ENCODE measurements at places on chromosomes 7 and 10.
A peak's percentile ranks its signal among the peaks of the same experiment; 100 is the strongest.

DNA sequence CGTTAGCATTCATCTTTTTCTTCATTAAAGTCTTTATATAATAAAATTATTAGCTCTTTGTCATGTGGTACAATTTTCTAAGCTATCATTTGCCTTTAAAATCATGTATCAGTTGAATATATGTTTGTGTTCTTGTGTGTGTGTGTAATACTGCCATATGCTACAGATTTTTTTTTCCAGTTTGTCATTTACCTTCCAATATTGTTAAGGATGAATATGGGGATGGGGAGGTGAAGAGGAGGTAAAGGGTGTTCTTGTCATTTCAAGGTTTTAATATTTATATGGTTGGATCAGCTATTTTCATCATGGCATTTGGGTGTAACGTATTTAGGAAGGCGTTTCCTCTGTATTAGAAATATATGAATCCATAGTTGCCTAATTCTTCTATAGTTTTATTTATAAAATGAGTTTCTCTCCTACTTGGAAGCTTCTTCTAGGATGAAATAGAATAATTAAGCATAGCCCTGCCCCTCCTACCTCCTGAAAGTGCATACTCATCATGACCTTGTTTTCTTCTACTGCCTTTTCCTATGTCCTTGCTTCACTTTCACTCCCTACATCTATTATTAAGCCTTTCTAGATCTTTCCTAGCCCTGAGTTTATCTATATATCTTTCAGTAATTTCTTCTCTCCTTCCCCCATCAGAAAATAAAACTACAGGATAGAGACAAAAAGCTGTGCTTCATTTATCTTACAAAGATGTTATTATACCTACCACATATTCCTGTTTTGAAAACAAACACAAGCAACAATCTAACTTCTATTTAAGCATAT, 25.1 kb downstream of the RAB18 start:
- no peak overlapping the region for H3K4me3 ChIP-seq
- H3K36me3 ChIP-seq: no peaks in the 10 kb centered on the region
- no peak overlapping the region for H3K27ac ChIP-seq
- H3K4me1 ChIP-seq: peaks cover 11% of the 10 kb centered on the region
- DNase-seq: no peak

DNA sequence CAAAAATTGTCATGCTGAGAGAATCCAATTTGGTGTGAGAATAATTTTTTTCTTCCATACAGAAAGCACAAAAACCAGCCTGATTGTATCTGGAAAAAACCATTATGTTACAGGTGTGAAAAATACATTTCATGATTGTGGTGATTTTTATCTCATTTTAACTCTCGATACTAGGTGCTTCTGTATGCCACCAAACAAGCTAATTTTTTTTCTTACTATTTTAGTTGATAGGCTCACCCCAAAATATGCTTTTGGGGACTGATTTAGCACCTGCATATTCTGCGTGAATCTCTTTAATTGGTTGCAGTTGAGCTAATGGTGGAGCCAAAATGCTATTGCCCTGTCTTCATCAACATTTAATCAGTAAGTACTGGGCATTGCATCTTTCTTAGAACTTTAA, 1.9 kb downstream of the DMTF1 start:
- H3K27me3 ChIP-seq: no peaks in the 10 kb centered on the region
- no peaks in the 10 kb centered on the region for H3K36me3 ChIP-seq
- H3K4me1 ChIP-seq: 0 out of 2 replicates have a peak, but pooled peaks cover 8% of the 10 kb centered on the region
- DNase-seq: no peak
- H3K27ac ChIP-seq: no peak overlapping the region
- H3K4me3 ChIP-seq: peak overlapping the region; percentile 84

GRCh38 chr10:115727129-115727528, 545.9 kb downstream of the GFRA1 start:
- no peak overlapping the region for H3K4me3 ChIP-seq
- no peaks in the 10 kb centered on the region for H3K27me3 ChIP-seq
- H3K27ac ChIP-seq: no peak overlapping the region
- DNase-seq: no peak

DNA sequence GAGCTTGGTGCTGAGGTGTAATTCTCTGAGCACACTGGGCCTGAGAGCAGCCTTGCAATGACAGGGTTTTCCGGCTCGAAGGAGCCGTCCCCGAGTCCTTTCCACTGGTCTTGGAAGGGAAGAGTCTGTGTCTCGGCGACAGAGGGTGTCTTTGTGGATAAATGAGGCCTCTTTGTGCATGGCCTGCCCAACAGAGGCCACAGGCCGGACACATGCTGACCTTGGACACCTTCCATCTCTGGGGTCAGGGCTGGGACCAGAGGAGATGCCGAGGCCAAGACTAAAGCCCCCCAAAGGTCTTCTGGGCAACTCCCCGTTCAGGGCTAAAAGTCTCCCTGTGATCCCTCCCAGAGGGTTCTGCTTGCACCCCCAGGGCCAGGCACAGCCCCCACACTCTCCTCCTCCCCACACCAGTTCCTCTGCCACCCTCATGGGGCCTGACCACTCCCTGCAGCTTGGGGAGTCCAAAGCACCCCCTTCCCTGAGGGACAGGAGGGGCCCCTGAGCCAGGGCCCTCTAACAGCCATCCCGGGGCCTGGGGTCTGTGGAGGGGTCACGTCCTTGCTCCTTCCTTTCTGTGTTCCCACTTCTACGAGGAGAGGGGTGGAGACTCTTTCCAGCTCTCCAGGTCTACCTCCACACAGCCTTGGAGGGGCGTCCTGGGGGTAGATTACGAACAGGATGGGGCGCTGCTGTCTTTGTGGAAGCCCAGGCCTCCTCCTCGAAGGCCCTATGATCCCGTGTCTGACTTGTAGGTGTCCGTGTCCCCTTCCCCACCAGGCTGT, 130.6 kb upstream of the FAM20C start:
- no peaks in the 10 kb centered on the region for H3K36me3 ChIP-seq
- no peaks in the 10 kb centered on the region for H3K27me3 ChIP-seq
- no peak overlapping the region for H3K27ac ChIP-seq
- no peak overlapping the region for H3K4me3 ChIP-seq
- no peak for DNase-seq

DNA sequence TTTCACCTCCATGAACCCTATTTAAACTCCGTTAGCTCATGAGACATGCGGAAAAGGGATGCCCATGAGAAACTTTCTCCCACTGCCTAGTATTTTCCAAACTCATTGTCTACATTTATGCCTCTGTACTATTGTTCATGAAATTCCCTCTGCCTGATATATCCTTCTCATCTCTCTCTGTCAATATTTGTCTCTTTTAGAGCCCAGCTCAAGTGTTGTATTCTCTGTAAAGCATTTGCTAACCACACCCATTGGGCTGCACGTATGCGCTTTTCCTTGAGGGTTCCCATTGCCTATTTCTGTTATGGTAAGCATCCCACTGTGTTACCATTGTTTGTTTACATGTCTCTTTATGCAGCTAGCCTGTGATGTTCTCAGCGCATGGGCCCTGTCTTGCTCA, 211.4 kb downstream of the MDFIC start:
- no peak for DNase-seq
- no peak overlapping the region for H3K4me3 ChIP-seq
- H3K27ac ChIP-seq: no peak overlapping the region
- H3K4me1 ChIP-seq: peaks cover 7% of the 10 kb centered on the region

GRCh38 chr10:90417476-90418210, 440.2 kb downstream of the HTR7 start:
- no peak for DNase-seq
- no peaks in the 10 kb centered on the region for H3K27me3 ChIP-seq
- no peaks in the 10 kb centered on the region for H3K4me1 ChIP-seq
- H3K27ac ChIP-seq: no peak overlapping the region
- H3K36me3 ChIP-seq: no peaks in the 10 kb centered on the region

- H3K36me3 ChIP-seq: no peaks in the 10 kb centered on the region
- no peak overlapping the region for H3K27ac ChIP-seq
- H3K4me3 ChIP-seq: no peak overlapping the region
- DNase-seq: no peak
- peaks cover 76% of the 10 kb centered on the region for H3K4me1 ChIP-seq
- no peaks in the 10 kb centered on the region for H3K27me3 ChIP-seq
Measured at GRCh38 chr7:105835441-105835840, 41.0 kb downstream of the ATXN7L1 start.

GRCh38 chr10:13536674-13537366, 8.0 kb upstream of the BEND7 start:
- DNase-seq: peak; percentile 94
- H3K27ac ChIP-seq: no peak overlapping the region
- no peak overlapping the region for H3K4me3 ChIP-seq
- H3K36me3 ChIP-seq: no peaks in the 10 kb centered on the region
- peaks cover 13% of the 10 kb centered on the region for H3K4me1 ChIP-seq
- peaks cover 5% of the 10 kb centered on the region for H3K27me3 ChIP-seq

GRCh38 chr7:135744938-135745702, 3.5 kb downstream of the FAM180A start:
- H3K27me3 ChIP-seq: no peaks in the 10 kb centered on the region
- no peak for DNase-seq
- peaks cover 9% of the 10 kb centered on the region for H3K4me1 ChIP-seq
- H3K36me3 ChIP-seq: no peaks in the 10 kb centered on the region
- no peak overlapping the region for H3K27ac ChIP-seq
- no peak overlapping the region for H3K4me3 ChIP-seq

DNA sequence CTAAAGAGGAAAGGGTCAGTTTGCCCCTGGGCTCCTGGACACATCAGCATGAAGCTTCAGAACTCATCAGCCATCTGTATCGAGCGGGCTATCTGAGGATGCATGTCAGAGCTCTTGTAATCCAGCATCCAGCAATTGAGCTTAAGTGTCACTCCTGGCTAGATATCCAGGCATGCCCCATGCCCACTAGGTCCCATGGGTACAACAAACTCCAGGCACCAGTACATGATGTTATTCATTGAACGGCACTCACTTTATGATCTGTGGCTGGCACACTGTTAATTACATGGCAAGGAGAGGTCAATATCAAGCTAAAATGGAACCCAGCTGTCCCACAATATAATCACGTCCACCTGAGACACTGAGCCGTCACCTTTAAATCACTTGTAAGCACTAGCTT, 274.2 kb downstream of the ELMO1 start:
- no peak for DNase-seq
- no peak overlapping the region for H3K4me3 ChIP-seq
- no peaks in the 10 kb centered on the region for H3K27me3 ChIP-seq
- no peak overlapping the region for H3K27ac ChIP-seq
- H3K4me1 ChIP-seq: no peaks in the 10 kb centered on the region
- peaks cover 11% of the 10 kb centered on the region for H3K36me3 ChIP-seq

DNA sequence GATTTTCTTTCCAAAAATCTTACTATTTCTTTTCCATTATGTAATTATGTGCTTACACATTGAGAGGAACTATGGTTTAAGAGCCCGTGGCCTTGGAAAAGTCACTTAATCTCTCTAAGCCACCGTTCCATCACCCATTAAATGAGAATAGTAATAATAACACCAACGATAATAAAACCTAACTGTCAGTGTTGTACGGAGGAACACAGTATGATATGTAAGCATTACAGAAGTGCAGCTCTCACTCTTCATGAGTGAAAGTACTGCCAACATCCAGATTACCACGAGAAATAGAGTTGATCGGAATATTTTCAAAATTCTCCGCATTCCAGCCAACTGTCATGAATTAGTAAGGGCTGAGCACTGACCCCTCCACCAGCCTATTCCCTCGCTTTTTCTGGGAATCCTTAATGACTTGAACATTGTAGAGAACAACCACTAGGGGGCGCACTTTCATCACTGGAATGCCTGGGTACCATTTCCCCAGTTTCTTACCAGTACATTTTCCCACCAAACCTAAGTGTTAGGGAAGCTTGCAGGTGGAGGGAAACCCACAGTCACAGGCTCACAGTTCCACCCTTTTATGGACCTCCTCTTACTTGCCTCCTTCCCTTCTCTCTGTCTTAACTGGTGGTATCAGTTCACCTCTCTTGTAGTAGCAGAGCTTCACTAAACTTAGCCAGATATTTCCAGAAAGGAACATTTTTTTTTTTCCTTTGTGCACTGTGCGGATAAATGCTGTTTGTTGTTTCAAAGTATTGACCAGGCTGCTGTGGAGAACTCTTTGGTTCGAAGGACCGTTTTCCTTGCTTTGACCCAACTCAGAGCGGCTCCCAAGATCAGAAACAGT, 27.8 kb downstream of the NKX2-3 start:
- no peak overlapping the region for H3K4me3 ChIP-seq
- peak; percentile 94 for DNase-seq
- no peaks in the 10 kb centered on the region for H3K27me3 ChIP-seq
- H3K36me3 ChIP-seq: no peaks in the 10 kb centered on the region
- no peak overlapping the region for H3K27ac ChIP-seq
- H3K4me1 ChIP-seq: peaks cover 7% of the 10 kb centered on the region

GRCh38 chr10:78290131-78290750, 256.6 kb downstream of the RPS24 start:
- H3K27ac ChIP-seq: no peak overlapping the region
- peaks cover 20% of the 10 kb centered on the region for H3K4me1 ChIP-seq
- peak; percentile 61 for DNase-seq

DNA sequence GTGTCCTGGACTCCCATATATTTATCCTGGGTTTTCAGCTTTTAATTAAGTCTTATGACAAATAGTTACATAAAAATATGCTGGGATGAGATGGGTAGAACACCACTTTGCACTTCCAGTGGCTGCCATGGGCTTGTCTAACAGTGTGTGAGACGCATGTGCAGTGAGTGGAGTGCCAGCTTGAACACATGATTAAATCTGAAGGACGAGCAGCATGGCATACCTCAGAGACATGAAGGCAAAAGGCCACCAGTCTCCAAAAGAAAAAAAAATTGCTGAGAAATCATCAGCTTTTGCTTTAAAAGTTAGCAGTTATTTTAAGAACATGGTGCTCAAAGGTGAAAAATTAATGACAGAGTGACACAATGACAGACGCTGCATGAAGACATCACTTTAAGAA, 139.0 kb upstream of the ADCY1 start:
- no peak overlapping the region for H3K4me3 ChIP-seq
- no peaks in the 10 kb centered on the region for H3K27me3 ChIP-seq
- H3K4me1 ChIP-seq: no peaks in the 10 kb centered on the region
- DNase-seq: no peak
- no peaks in the 10 kb centered on the region for H3K36me3 ChIP-seq

DNA sequence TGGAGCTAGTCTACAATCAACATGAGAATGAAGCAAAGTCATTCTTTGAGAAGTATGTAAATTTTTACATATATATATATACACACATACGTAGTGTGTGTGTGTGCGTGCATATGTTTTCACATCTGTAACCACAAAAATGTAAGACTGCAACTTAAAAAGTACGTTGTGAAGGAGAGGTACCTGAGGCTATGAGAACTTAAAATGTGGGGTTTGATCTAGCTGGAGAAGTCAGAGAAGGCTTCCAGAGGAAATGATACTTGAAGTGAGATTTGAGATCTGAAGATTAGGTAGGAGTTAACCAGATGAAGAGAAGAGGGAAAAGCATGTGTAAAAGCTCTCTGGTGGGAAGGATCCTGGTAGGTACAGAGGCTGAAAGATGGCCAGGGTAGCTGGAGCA, 5.8 kb downstream of the TAF5 start:
- no peaks in the 10 kb centered on the region for H3K4me1 ChIP-seq
- no peak overlapping the region for H3K27ac ChIP-seq
- no peak overlapping the region for H3K4me3 ChIP-seq
- H3K36me3 ChIP-seq: peaks cover 11% of the 10 kb centered on the region
- H3K27me3 ChIP-seq: no peaks in the 10 kb centered on the region

GRCh38 chr10:70801854-70802253, 13.9 kb upstream of the SGPL1 start:
- H3K4me3 ChIP-seq: no peak overlapping the region
- H3K4me1 ChIP-seq: peaks cover 3% of the 10 kb centered on the region
- no peak for DNase-seq
- H3K27me3 ChIP-seq: no peaks in the 10 kb centered on the region

GRCh38 chr7:148121401-148121800, 469.2 kb upstream of the C7orf33 start:
- no peaks in the 10 kb centered on the region for H3K36me3 ChIP-seq
- no peaks in the 10 kb centered on the region for H3K4me1 ChIP-seq
- DNase-seq: no peak
- no peak overlapping the region for H3K4me3 ChIP-seq
- H3K27ac ChIP-seq: no peak overlapping the region

All from GM23338 (cell line).